Ascending aorta (tissue), 2 donors: ENCODE measurements at places on chromosomes 2 and 18. TPM values are rescaled to one million over a fixed set of nuclear protein-coding genes. Genes with fewer than 3 reads are reported as not detected.

DNA sequence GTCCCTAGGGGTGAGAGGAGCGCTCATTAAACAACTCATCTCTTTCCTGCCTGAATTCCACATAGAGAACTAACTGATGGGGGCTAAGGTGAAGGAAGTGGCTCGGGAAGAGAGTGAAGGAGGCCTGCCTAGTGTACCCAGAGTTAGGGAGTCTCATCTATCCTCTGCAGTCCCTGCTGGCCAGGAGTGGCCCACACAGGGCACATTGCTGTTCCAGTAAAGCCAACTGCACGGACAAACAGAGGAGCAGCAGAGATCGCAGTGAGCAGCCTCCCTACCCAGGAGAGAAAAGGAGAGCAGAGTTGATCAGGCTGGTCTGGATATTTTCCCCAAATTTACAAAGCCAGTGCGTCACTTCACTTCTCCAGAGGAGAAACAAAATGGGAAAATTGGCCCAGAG is 16.9 kb upstream of the FN1 start:
- no peaks in the 10 kb centered on the region for H3K4me1 ChIP-seq
- H3K4me3 ChIP-seq = no peak overlapping the region
- H3K27ac ChIP-seq = no peak overlapping the region
- DNase-seq = no peak

GRCh38 chr18:13934676-13935075 is 19.3 kb upstream of the MC2R start:
- no peaks in the 10 kb centered on the region for H3K27me3 ChIP-seq
- no peak overlapping the region for H3K4me3 ChIP-seq
- H3K36me3 ChIP-seq = no peaks in the 10 kb centered on the region
- H3K4me1 ChIP-seq = no peaks in the 10 kb centered on the region

GRCh38 chr18:74342416-74343043 is 26.9 kb downstream of the C18orf63 start:
- no peaks in the 10 kb centered on the region for H3K36me3 ChIP-seq
- no peaks in the 10 kb centered on the region for H3K4me1 ChIP-seq
- no peak for DNase-seq
- no peaks in the 10 kb centered on the region for H3K27me3 ChIP-seq
- H3K27ac ChIP-seq = no peak overlapping the region

DNA sequence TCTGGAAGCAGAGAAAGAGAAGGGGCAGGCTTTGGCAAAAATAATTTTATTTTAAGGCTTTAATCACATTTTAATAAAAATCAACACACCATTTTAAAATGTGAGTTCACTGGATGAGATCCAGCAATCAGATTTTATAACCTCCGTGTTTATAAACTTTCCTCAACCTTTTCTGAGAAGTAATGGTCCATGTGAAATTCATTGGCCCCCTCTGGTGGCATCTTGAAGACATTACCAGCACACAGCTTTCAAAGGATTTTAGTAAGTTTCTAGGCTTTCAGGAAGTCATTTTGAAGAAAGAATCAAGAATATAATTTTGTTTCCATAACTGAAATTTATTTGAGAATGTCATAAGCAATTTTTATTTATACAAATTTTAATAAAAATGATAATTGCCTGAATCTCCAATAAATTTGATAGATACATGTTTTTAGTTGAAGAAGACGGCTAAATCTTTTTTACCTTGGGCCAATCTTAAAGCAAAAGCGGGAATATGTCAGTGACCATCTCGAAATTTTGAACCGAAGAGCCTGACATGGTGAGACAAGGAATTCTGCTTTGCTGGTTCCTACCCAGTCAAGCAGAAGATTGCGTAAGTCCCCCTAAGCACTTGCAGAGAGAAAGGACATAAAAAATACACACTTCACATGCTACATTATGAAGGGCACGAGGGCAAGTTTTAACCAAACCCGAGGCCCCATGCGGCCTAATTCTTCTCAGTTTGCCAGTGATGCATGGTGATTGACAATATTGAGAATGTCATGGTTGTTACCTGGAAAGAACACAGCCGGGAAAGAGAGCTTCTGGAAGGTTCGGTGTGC is 128.4 kb upstream of the CBLN2 start:
- H3K4me1 ChIP-seq = no peaks in the 10 kb centered on the region
- no peaks in the 10 kb centered on the region for H3K36me3 ChIP-seq
- no peak overlapping the region for H3K27ac ChIP-seq
- no peak for DNase-seq
- H3K4me3 ChIP-seq = no peak overlapping the region
- H3K27me3 ChIP-seq = no peaks in the 10 kb centered on the region

The SPC25 gene
- total RNA-seq = not detected

DNA sequence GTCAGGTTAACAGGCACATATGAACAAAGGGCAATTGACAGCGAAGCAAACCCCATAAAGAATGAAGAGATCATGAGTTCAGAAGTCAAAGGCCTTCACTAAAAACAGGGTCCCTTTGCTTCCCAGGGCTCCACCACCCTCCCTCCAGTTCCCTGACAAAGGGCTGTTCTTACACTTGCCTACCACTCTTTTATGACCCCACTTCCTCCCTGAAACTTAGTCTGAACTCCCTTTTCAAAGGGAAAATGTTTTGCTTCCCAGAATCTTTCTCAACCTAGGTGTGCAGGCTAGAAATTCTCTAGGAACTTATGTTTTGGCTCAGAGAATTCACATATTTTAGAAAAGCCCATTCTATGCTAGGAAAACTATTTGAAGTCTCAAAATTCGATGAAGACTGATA is 86.0 kb upstream of the ITGA4 start:
- DNase-seq = no peak
- H3K4me3 ChIP-seq = no peak overlapping the region
- no peaks in the 10 kb centered on the region for H3K36me3 ChIP-seq
- H3K4me1 ChIP-seq = no peaks in the 10 kb centered on the region

DNA sequence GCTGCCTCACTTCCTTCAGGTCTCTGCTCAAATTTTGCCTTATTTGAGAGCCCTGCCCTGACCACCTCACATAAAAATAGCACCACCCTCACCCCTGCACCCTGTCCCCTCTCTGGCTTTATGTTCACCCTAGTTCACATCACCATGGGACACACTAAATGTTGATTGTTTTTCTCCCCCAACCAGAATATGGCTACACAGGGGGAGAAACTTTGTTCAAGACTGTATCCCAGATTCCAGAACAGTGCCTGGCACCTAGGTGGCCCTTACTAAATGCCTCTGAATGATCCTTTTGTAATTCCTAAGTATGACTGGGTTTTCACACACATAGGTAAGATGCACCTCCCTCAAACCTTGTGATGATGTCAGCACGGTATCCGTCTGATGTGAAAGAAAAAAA is 28.4 kb upstream of the CATIP start:
- no peak overlapping the region for H3K27ac ChIP-seq
- H3K4me1 ChIP-seq = peaks cover 22% of the 10 kb centered on the region
- no peaks in the 10 kb centered on the region for H3K36me3 ChIP-seq

The MC4R gene
- not detected for total RNA-seq

DNA sequence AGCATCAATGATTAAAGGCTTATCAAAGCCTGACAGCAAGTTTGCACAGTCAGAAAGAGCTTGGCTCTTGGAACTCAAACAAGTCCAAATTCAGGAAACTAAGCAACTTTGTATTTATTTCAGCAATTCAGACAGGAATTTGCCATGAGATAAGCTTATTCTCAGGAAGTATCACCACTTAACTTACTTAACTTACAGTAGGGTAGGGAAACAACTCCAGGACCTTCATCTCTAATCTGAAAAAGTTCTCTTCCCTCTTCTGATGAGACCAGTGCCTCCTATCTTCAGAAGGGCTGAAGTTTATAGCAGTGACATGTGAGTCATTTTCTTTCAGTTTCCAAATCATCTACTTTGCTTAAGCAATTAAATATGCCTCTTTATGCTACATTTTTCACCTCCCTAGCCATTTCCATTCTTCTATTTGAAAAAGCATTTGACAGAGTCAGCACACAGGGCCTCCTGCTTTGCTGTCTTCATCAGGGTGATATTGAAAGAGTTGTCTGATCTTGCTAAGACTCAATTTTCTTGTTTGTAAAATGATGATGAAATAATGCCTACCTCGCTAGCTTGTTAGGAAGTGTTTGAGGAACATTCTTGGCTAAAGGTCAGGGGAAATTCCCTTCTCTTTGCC is 389.5 kb downstream of the RND3 start:
- H3K36me3 ChIP-seq = no peaks in the 10 kb centered on the region
- DNase-seq = no peak
- H3K4me3 ChIP-seq = no peak overlapping the region
- no peaks in the 10 kb centered on the region for H3K4me1 ChIP-seq
- H3K27ac ChIP-seq = no peak overlapping the region
- no peaks in the 10 kb centered on the region for H3K27me3 ChIP-seq

GRCh38 chr2:239959059-239959971 is 65.8 kb downstream of the NDUFA10 start:
- H3K4me3 ChIP-seq = no peak overlapping the region
- peaks cover 23% of the 10 kb centered on the region for H3K36me3 ChIP-seq
- H3K27ac ChIP-seq = no peak overlapping the region
- no peaks in the 10 kb centered on the region for H3K4me1 ChIP-seq
- no peaks in the 10 kb centered on the region for H3K27me3 ChIP-seq

The COX7A2L gene
- 35.2 TPM for total RNA-seq

DNA sequence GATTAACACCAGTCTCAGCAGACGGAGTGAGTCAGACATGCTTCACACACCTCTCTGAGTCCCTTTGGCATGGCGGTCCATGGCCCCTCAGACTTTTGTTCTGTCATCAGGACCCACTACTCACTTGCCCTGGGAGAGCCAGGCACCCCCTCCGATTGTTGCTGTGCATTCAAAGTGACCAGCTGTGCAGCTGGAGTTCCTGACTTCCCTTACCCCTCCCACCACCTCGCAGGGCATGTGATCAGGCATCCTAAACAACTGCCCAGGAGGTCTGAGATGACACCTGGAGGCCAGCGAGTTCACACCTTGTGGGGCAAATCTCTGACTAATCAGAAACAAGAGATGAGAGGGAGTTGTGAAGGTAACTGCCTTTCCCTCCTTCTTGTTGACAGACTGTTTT is 35.3 kb upstream of the HDAC4 start:
- H3K27ac ChIP-seq = no peak overlapping the region
- no peaks in the 10 kb centered on the region for H3K36me3 ChIP-seq
- no peak for DNase-seq

The DCAF17 gene
- 22.6 TPM for total RNA-seq
